ENCODE measurements at places on chromosomes 5 and 9. TPM values are rescaled to one million over a fixed set of nuclear protein-coding genes. Genes with fewer than 3 reads are reported as not detected.

Gene GTF3C5
- 32.2 TPM for total RNA-seq

Gene ADAMTS16
- total RNA-seq = 2.6 TPM

Gene CCNJL
- total RNA-seq = 0.86 TPM

Gene F12
- total RNA-seq = 0.43 TPM

Gene ZDHHC11B
- not detected for total RNA-seq

Gene CEMIP2
- 180 TPM for total RNA-seq

Gene TRIM36
- total RNA-seq = 0.97 TPM

Gene PCDHA6
- 0.43 TPM for total RNA-seq

Gene ABO
- total RNA-seq = not detected

Gene DIPK1B
- total RNA-seq = 0.43 TPM

Gene ADAMTS19
- total RNA-seq = 8.7 TPM

Gene BAAT
- total RNA-seq = under 0.01 TPM

Gene SHC3
- 11.7 TPM for total RNA-seq

Gene FOXD4L5
- total RNA-seq = under 0.01 TPM

Gene PLCXD3
- 0.32 TPM for total RNA-seq

Gene CAMK4
- 3.2 TPM for total RNA-seq

Gene MARCOL
- total RNA-seq = not detected

Gene HDAC3
- 53.5 TPM for total RNA-seq

Gene BTNL8
- not detected for total RNA-seq

Gene SAXO1
- total RNA-seq = not detected

Gene SPATA31E1
- total RNA-seq = not detected

Gene IRX2
- 3.0 TPM for total RNA-seq

Gene LRRC19
- not detected for total RNA-seq

Gene GDNF
- 0.43 TPM for total RNA-seq

Gene PCDHGB1
- 2.2 TPM for total RNA-seq

Measured in fibroblast of villous mesenchyme (primary cell).